ENCODE measurements at places on chromosomes 2 and 18. TPM values are rescaled to one million over a fixed set of nuclear protein-coding genes. Genes with fewer than 3 reads are reported as not detected.

Gene CPO
- total RNA-seq = not detected

Gene HJURP
- total RNA-seq = 7.6 TPM

Gene SERPINB4
- not detected for total RNA-seq

Gene RAB6D
- total RNA-seq = not detected

Gene FAM124B
- 0.72 TPM for total RNA-seq

Gene WDR35
- 13.2 TPM for total RNA-seq

Gene ABCB11
- not detected for total RNA-seq

Gene SP5
- 1.2 TPM for total RNA-seq

Gene ZFP36L2
- 49.1 TPM for total RNA-seq

Gene CNGA3
- total RNA-seq = 6.4 TPM

DNA sequence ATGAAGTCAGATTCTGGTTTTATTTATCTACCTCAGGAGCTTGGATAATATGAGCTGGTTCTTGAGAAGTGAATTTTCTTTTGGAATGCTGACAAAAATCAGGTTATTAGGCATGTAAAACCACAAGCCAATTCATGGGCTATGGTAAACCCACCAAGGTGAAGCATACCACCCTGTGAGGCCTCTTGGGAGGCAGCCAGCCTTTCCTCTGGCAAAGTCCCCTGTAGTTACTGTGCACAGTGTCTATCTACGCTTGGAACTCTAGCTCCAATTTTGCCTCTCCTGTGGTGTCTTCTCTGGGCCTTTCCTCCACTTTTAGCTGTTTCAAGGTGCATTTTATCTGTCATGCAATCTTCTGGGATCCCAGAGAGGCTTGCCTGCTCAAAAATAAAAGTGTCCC, 242.7 kb upstream of the ZSWIM2 start:
- H3K4me3 ChIP-seq = no peak overlapping the region
- no peaks in the 10 kb centered on the region for H3K36me3 ChIP-seq
- no peak for DNase-seq
- H3K4me1 ChIP-seq = no peaks in the 10 kb centered on the region
- H3K27me3 ChIP-seq = no peaks in the 10 kb centered on the region

- H3K27ac ChIP-seq = peak overlapping the region; percentile 6
- no peaks in the 10 kb centered on the region for H3K4me1 ChIP-seq
- no peak overlapping the region for H3K4me3 ChIP-seq
- no peaks in the 10 kb centered on the region for H3K27me3 ChIP-seq
- peak; percentile 35 for DNase-seq
Observed at GRCh38 chr2:140658760-140659692, 1471.8 kb downstream of the LRP1B start.

GRCh38 chr18:32368170-32368569, 102.5 kb downstream of the GAREM1 start:
- H3K36me3 ChIP-seq = no peaks in the 10 kb centered on the region
- DNase-seq = no peak
- H3K4me3 ChIP-seq = no peak overlapping the region
- no peaks in the 10 kb centered on the region for H3K27me3 ChIP-seq
- H3K27ac ChIP-seq = peak overlapping the region; percentile 0

- no peaks in the 10 kb centered on the region for H3K4me1 ChIP-seq
- no peaks in the 10 kb centered on the region for H3K36me3 ChIP-seq
- H3K27me3 ChIP-seq = no peaks in the 10 kb centered on the region
- H3K4me3 ChIP-seq = no peak overlapping the region
- DNase-seq = no peak
Observed at GRCh38 chr2:120353591-120353898, 7.6 kb downstream of the INHBB start.

DNA sequence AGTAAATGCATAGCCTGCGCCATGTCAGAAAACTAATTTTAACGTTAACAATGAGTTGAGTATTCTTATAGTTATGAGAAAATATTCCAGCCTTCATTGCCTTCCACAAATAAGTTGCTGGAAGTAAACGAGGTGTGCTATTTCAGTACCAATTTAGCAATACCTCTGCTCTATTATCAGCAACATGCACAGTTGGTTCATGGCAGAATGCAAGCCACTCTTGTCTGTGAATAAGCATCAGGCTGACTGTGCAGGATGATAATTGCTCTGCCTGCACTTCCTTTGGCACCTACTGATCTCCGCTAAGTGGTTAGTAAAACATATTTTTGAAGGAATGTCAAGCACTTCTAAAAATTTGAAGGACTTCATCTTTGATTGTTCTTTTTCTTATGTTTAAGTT, 261.9 kb upstream of the SIX3 start:
- no peak overlapping the region for H3K4me3 ChIP-seq
- H3K27ac ChIP-seq = no peak overlapping the region
- no peaks in the 10 kb centered on the region for H3K27me3 ChIP-seq
- H3K36me3 ChIP-seq = no peaks in the 10 kb centered on the region
- DNase-seq = no peak
- H3K4me1 ChIP-seq = no peaks in the 10 kb centered on the region

DNA sequence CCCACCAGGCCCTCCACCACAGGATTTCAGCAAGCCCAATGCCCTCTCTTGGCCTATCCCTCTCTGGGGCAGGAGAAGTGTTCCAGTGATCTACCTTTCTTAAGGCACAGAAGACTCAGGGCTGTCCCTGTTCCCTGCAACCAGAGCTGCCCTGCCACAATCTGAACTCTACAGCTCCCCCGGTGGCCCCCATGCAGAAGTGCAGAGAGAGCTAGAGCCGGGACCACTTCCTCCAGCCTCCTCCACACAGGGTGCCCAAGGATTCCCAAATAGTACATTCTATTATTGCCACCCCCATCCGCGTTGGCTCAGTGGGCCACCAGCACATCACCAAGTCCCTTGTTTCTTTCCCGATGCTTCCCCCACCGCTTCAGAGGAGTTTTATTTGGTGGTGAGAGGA, 114.8 kb upstream of the PTPRM start:
- no peak overlapping the region for H3K4me3 ChIP-seq
- no peak overlapping the region for H3K27ac ChIP-seq
- H3K4me1 ChIP-seq = no peaks in the 10 kb centered on the region
- peak; percentile 62 for DNase-seq
- no peaks in the 10 kb centered on the region for H3K27me3 ChIP-seq

- H3K4me1 ChIP-seq = no peaks in the 10 kb centered on the region
- no peak overlapping the region for H3K4me3 ChIP-seq
- no peak overlapping the region for H3K27ac ChIP-seq
- DNase-seq = no peak
- no peaks in the 10 kb centered on the region for H3K27me3 ChIP-seq
Observed at GRCh38 chr2:7899241-7899640, 782.6 kb upstream of the ID2 start.

DNA sequence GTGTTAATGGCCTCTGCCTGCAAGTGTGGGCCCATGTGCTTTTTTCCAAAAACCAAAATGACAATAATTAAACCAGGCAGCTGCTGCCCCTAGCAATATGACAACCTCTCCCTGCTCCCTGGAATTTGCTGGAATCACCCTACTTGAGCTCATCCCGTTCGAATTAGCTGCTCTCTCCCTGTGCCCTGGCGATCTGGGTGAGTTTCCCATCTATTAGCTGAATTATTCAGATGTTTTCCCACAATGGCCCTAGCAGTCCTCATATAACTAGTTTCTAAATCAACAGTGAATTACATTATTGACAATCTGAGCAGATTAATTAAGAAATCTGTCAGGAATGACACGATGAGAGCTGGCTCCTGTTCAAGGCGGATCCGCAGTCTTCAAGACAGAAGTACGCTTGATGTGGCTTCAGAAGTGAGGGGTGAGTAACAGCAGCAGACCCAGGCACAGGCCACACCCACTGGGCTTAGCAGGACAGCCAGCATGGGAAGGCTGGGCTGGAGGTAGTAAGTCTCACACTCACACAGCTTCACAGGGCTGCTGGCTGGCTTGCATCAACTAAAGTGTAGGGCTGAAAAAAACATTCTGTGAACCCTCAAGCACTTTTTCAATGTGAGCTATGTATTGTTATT, 366.2 kb upstream of the ID2 start:
- H3K4me1 ChIP-seq = no peaks in the 10 kb centered on the region
- no peak for DNase-seq
- no peaks in the 10 kb centered on the region for H3K36me3 ChIP-seq
- no peaks in the 10 kb centered on the region for H3K27me3 ChIP-seq

DNA sequence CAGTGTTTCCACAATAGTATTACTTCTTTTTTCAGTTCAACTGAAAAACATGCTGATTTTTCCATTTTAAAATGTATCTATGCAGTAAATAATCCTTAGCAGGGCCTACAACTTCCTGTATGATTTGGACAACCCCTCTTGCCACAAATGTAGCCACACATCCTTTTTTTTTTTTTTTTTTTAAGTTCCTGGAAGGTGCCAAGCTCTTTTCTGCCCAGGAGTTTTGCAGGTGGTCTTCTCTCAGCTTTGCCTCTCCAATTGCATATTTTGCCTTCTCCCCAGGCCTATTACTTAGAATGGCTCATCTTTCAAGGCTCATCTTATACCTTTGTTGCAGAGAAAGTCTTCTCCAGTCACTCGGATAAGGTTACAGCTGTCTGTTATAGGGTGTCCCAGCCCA, 11.6 kb downstream of the KLHL14 start:
- H3K4me1 ChIP-seq = no peaks in the 10 kb centered on the region
- H3K4me3 ChIP-seq = no peak overlapping the region
- H3K27ac ChIP-seq = no peak overlapping the region
- H3K27me3 ChIP-seq = no peaks in the 10 kb centered on the region
- no peaks in the 10 kb centered on the region for H3K36me3 ChIP-seq

DNA sequence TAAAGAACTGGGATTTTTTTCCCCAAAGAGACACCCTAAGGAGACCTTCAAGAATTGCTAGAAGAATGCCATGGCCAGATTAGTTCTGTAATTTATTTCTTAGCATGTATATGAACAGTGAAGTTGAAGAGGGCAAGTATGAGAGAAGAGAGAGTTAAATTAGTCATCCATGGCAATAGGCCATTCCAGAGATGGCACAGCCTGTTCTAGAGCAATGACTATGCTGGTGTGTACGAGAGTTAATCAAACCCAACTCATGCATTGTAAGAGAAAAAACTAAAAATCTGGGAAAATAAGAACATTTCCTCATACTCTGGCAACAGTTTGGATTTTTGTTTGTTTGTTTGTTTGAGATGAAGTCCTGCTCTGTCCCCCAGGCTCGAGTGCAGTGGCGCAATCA, 112.1 kb upstream of the PIK3C3 start:
- H3K4me1 ChIP-seq = no peaks in the 10 kb centered on the region
- H3K4me3 ChIP-seq = no peak overlapping the region
- no peaks in the 10 kb centered on the region for H3K27me3 ChIP-seq

GRCh38 chr2:7029291-7030059, 112.3 kb downstream of the RNF144A start:
- H3K4me3 ChIP-seq = no peak overlapping the region
- H3K36me3 ChIP-seq = peaks cover 41% of the 10 kb centered on the region
- H3K4me1 ChIP-seq = peaks cover 17% of the 10 kb centered on the region
- no peak overlapping the region for H3K27ac ChIP-seq
- no peak for DNase-seq

DNA sequence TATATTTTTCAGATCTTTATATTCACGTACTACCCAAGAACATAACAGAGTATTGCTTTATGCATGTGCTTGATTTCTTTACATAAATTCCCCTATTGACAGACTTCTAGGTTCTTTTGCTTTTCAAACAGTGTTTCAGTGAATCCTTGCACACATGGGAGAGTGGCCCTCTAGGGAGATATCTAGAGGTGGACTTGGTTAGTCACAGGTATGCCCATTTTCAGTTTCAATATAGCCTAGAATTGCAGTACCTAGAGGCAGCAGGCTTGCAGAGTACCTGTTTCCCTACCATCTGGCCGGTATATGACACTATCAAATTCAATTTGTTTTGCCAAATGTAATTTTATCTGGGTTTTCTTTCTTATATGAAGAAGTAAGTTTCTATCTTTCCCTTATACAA, 36.8 kb downstream of the EML6 start:
- DNase-seq = no peak
- no peaks in the 10 kb centered on the region for H3K36me3 ChIP-seq
- no peak overlapping the region for H3K4me3 ChIP-seq

DNA sequence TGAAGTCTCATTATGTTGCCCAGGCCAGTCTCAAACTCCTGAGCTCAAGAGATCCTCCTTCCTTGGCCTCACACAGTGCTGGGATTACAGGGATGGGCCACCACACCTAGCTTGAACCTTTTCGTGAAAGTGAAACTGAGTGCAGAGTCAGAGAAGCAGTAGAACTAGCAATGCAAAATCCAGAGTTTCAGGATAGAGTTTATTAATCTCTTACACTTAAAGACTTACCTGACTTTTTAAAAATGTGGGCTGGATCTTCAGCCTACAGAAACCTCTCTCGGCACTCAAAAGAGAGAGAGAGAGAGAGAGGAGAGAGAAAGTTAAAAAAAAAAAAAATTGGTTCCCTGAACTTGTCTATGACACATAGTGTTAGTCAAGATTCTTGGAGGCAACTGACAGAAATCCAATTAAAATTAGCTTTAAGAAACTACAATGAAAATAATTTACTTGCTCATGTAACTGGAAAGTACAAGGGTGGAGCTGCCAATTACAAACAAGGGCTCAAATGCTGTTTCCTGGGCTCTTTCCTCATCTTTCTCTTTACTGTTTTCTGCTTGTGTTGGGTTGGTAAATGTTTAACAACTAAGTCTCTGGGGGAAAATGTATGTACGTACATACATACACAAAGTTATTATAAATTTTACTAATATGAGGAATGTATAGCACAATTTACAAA, 98.1 kb upstream of the CERS6 start:
- DNase-seq = no peak
- H3K36me3 ChIP-seq = no peaks in the 10 kb centered on the region
- H3K4me1 ChIP-seq = no peaks in the 10 kb centered on the region
- H3K4me3 ChIP-seq = no peak overlapping the region
- no peak overlapping the region for H3K27ac ChIP-seq

DNA sequence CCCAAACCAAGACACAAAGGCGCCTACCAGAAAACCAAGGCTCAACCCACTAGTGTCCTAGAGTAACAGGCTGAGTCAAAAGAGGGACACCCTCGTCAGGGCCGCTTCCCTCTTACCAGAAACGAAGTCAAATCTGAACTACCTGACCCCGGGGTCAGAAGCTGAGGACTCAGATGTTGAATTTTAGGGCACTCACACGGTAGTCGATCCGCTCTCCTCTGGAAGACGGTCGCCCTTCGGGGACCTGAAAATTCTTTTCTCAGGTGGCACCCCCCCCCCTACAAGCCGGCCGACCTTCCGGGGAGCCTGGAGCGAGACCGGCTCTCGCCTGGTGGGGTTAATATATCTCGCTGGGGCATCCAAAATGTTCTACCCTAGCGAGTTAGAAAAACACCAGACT, 121.1 kb upstream of the KCNJ3 start:
- H3K4me1 ChIP-seq = no peaks in the 10 kb centered on the region
- no peaks in the 10 kb centered on the region for H3K27me3 ChIP-seq
- no peak overlapping the region for H3K27ac ChIP-seq
- no peak for DNase-seq

GRCh38 chr18:32881009-32881408, 108.2 kb upstream of the KLHL14 start:
- no peaks in the 10 kb centered on the region for H3K36me3 ChIP-seq
- H3K4me3 ChIP-seq = no peak overlapping the region
- no peak for DNase-seq
- H3K27ac ChIP-seq = no peak overlapping the region

- H3K36me3 ChIP-seq = peaks cover 6% of the 10 kb centered on the region
- DNase-seq = no peak
- H3K4me1 ChIP-seq = peaks cover 85% of the 10 kb centered on the region
- peak overlapping the region; percentile 24 for H3K27ac ChIP-seq
- H3K27me3 ChIP-seq = no peaks in the 10 kb centered on the region
- no peak overlapping the region for H3K4me3 ChIP-seq
Observed at GRCh38 chr2:230717600-230717999, 5.0 kb downstream of the CAB39 start.

All from stomach (tissue), 19 donors.